ENCODE measurements at places on chromosomes 12 and 14.

- DNase-seq = no peak
These were observed 58.1 kb downstream of the CPNE8 start for GRCh38 chr12:38847247-38847646.

GRCh38 chr12:78725951-78726580 lies 138.5 kb upstream of the SYT1 start:
- no peak for DNase-seq

- DNase-seq = no peak
These were observed 46.0 kb upstream of the PLBD1 start for GRCh38 chr12:14613718-14614117.

- no peak for DNase-seq
These were observed 8.6 kb downstream of the TC2N start for GRCh38 chr14:91858536-91859275.

DNA sequence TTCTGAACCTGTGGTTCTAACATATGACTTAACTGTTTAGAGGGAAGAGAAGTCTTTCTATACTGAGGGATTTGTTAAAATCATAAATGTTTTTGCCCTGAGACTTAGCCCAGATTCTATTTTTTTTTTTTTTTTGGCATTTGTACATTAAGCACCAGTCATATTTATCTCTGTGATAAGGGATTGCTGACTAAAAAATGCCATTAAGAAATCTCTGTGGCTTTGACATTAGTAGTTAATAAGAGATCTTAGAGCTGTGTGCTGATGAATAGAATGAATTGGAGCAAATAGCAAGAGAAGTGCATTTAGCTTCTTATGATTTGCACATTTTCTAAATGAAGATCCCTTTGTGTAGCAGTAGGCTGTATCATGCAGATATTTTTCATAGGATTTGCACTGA lies 32.5 kb downstream of the NFYB start:
- DNase-seq = no peak

GRCh38 chr12:109458771-109459208 lies 18.3 kb downstream of the KCTD10 start:
- no peak for DNase-seq

DNA sequence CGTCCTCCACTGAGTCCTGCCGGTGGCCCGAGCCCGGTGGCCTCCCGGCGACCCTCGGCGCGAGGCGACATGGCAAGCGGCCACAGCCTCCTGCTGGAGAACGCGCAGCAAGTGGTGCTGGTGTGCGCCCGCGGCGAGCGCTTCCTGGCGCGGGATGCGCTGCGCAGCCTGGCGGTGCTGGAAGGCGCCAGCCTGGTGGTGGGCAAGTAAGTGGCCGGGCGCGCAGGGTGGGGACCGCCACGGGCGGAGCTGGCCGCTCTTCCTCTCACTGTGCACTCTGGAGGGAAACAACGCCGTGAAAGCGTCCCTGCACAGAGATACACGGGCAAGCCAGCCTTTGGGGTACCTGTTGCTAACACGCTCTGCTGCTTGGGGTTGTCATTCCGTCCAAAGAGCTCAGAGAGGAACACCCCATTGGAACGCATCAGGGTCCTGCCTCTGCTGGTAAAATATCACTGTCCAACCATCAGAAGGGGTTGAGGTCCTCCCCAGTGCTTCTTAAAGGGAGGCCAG lies at the start of gene AMDHD1:
Gene AMDHD1, plus strand, starts transcription at position 2 of the 513 bp plus-strand sequence. Its CDS starts 68 bp downstream, at position 70.
- peak; percentile 71 for DNase-seq

- DNase-seq = no peak
These were observed 108.2 kb upstream of the GPHB5 start for GRCh38 chr14:63426838-63427352.

DNA sequence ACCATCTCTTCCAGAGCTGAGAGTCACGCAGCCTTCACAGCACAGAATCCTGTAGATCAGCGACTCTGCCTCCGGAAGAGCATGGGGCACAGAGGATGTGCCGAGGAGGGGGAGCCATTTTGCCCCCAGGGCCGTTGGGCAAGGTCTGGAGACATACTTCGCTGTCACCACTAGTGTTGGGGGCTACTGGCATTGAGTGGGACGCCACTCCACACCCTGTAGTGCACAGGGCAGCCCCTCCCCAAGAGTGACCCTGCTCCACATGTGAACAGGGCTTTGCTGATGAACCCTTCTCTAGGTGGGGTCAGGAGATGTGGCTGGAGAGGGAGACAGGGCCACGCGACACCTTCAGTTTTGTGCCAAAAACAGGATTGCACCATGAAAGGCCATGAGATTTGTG lies 6.0 kb downstream of the GLT1D1 start:
- no peak for DNase-seq

DNA sequence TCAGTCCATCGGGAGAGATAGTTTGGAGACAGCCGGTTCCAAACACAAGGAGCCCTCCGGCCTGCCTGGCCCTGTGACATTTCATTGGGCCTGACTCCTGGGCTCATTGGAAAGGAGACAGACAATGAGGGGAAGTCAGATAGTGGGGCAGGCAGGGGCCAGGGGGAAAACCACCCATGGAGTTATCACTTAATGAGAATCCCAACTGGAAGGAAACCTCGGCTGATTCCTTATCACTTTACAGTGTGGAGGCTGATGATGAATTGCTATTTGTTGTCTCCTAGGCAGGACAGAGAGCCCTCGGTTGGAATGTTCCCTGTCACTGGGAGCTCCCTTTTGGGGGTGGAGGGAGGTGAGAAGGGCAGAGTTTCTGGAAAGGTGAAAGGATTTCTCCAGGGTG lies 44.4 kb downstream of the TBX5 start:
- DNase-seq = no peak
